Activated naive CD4-positive, alpha-beta T cell treated with anti-CD3 and anti-CD28 coated beads, Interleukin-2, amount 10 ng/mL, durations not matched to agents 7 days and 5 days (primary cell): ENCODE measurements at places on chromosomes 5 and 9.

- DNase-seq: no peak
These were observed 126.5 kb downstream of the MYO10 start for GRCh38 chr5:16809395-16810207.

GRCh38 chr9:13278368-13279246 lies 885 bp downstream of the MPDZ start:
- DNase-seq: no peak

- peak; percentile 43 for DNase-seq
These were observed at the start of gene PTGR1 for GRCh38 chr9:111599092-111599954. Gene PTGR1 (minus strand): TSS chr9:111599647. CDS start chr9:111597422, 2,225 bp downstream.

GRCh38 chr9:2082772-2083171 lies 67.6 kb downstream of the SMARCA2 start:
- no peak for DNase-seq

DNA sequence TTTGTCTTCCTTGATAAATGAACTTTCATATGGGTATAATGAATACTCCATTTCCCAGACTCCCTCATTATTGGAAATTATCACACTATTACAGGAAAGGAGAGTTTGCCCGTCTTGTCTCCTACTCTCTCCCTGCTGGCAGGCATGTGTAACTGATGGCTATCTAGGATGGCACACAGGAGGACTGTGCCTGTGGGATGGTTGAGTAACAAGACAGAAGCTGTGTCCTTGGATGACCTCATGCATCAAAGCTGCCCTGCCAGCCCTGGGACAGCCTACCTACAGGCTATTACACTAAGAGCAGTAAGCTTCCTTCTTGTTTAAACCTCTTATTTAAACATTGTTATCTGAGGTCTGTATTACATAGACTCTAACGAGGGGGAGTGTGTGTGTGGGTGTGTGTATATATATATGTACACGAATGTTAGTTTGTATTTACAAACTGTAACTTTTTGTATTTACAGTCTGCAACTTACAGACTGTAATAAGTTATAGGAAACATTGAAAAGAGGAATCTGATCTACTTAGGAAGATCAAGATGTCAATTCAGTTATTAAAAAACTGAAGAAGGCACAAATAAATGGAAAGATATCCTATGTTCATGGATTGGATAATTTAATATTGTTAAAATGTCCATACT lies 247.6 kb upstream of the ACO1 start:
- DNase-seq: no peak

GRCh38 chr9:33311953-33312352 lies 21.6 kb downstream of the NFX1 start:
- DNase-seq: no peak

- no peak for DNase-seq
These were observed 65.8 kb downstream of the NDUFAF2 start for GRCh38 chr5:61010467-61011454.

- DNase-seq: no peak
These were observed 160.8 kb downstream of the CEMIP2 start for GRCh38 chr9:71607461-71607881.

DNA sequence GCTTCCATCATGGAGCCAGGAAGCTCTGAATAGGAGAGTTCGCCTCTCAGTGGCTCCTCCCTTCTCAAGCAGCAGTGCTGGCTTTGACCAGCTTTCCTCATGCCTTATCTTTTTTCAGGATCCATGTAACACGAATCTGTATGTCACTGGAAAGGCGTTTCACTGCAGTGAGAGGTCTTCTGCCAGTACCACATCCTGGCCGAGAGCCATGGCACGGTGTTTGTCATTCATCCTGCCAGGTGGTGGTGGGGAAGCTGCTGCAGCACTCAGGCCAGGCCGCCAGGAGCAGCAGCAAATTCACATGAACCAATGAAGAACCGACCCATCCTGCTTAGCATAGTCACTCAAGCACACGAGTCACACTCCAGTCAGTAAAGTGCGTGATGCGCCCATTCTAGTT lies 179.0 kb downstream of the FANCC start:
- no peak for DNase-seq

- DNase-seq: no peak
These were observed 235.0 kb downstream of the GOLPH3 start for GRCh38 chr5:31939151-31939550.

- no peak for DNase-seq
These were observed 206.7 kb downstream of the ARRDC3 start for GRCh38 chr5:91176288-91177016.

- no peak for DNase-seq
These were observed 375.0 kb upstream of the CCNH start for GRCh38 chr5:87787625-87788256.

GRCh38 chr9:15219546-15219945 lies 87.5 kb downstream of the TTC39B start:
- DNase-seq: no peak

DNA sequence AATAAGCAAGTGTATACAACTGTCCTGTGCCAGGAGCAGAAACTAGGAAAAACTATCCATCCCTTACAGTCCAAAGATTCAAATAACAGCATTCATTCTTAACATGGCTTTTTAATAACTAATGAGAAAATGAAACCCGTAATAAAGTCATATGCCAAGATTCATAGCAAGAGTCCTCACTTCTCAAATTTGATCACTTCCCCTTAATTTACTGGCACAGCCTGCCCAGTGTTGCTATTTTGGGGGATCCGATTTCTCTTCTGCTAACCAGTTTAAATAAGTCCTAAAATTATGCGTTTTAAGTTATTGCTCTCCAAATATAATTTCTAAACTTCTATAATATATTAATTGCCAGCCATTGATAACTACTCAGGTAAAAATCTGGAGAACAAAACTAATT lies 177.0 kb upstream of the PTGER4 start:
- DNase-seq: no peak

DNA sequence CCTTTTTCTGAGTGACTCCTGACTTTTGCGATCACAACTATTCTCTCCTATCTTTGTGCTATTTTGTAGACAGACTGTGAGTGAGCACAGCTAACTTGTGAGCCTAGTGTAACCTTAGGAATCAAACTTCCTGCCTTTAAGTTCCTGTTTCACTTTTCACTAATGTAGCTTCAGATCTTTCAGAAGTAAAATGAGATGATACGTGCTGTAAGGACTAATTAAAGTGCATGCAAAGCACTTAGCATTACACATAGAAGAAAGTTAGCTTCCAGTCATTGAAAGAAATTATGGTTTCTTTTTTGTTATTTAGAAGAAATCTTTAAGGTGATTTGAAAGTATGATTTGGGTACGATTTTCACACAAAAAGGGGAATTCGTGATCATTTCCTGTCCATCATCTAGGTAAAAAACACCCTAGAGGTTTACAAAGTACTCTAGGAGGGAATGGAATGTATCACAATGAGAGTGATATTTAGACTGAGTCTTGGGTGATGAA lies 122.7 kb downstream of the ST8SIA4 start:
- no peak for DNase-seq

DNA sequence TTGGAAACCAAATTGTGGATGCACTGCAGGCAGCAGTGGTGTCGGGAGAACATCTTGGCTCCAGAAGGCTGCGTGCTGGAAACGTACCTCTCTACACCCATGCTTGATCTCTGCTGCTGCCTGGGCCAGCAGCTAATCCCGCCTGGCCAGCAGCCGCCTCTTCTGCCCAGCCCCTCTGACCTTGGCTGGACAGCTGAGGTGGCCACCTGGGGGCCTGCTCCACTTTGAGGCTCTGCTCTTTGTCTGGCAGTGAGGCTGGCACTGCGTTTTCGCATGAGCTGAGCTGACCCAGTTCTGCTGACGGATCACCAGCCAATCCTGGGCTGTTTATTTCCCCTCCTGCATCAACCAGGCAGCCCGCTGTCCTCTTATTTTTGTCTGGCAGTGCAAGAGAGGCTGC lies 154.9 kb downstream of the TENT4A start:
- DNase-seq: no peak

- no peak for DNase-seq
These were observed 69.3 kb downstream of the MACIR start for GRCh38 chr5:103327893-103328292.

DNA sequence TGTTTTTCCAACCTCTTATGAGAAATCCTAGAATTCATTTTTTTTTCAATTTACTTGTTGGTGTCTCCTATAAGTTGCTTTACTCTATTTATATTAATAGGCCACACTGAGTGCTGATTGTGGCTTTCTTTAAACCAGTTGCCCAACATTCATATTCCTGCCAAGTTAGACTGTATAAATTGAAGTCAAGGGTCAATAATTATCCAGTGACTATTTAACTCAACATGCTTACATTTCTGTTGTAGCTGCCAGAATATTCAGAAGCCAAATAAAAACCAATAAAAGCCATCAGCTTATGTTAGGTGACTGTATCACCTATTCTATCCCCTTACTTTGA lies 169.0 kb downstream of the PTPRD start:
- no peak for DNase-seq

DNA sequence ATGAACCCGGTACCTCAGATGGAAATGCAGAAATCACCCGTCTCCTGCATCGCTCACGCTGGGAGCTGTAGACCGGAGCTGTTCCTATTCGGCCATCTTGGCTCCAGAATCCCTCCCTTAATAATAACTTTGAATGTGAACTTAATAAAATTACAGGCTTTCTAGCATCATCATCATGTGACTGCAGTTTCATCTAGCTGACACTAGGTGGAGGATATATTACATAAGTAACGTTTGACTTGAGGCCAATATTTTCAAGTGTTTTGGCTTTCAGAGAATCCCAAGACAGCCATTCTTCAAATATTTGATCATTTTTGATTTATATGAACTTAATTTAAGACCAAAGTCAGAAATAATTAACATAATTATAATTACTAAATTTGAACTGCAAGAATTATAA lies 474.9 kb upstream of the CDH10 start:
- no peak for DNase-seq

DNA sequence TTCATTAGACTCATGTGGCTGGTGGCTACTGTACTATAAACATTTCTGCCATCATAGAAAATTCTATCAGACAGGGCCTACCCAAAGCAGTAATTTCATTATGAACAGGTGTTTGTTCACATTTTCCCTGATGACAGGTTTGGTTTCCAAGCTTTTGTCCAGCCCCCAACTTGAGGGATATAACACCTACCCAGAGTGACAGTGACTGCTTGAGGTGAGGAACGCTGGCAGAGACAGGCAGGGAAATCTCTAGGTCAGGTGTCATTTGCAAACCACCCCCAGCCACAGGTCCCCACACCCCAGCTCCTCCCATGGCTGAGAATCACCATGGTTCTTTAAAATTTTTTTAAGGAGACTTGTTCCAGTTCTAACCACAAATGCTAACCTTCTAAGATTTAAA lies 25.5 kb downstream of the GOLM1 start:
- no peak for DNase-seq

DNA sequence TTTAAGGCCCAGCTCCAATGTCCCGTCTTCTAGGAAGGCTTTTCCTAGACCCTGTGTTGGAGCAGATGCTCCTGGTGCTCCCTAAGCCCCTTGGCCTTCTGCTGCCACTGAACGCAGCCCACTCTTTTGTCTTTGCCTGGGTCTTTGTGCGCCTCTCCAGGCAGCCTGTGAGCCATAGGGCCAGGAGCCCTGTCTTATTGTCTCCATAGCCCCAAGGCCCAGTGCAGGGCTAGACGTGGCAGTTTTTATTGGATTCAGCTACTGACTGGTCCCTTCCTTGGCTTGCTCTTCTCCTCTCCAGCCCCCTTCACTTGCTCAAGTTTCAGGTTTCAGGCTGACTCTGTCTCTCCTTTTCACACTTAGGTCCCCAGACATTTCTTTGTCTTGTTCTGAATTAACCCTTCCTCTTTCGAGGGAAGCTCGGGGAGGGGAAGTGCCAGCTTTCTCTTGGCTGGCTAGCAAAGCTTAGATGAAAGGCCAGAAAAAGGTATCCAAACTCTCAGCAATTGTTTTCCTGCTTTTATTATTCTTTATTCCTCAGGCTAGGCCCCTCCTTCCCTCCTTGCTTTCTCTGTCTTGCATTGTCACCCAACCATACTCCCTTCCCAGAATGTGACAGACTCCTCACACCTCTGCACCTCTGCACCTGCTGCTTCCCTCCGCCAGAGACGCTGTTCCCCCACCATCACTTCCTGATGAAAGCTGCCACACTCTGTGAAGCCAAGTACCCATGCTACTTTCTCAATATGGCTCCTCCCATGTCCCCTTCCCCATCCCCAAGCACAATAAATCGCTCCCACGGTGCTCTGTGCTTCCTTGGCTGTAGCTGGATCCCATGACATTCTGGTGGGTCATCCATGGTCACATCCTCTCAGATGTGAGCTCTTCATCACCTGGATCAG lies 101.6 kb upstream of the CPEB4 start:
- no peak for DNase-seq

- no peak for DNase-seq
These were observed 11.5 kb downstream of the SQSTM1 start for GRCh38 chr5:179832039-179832745.

DNA sequence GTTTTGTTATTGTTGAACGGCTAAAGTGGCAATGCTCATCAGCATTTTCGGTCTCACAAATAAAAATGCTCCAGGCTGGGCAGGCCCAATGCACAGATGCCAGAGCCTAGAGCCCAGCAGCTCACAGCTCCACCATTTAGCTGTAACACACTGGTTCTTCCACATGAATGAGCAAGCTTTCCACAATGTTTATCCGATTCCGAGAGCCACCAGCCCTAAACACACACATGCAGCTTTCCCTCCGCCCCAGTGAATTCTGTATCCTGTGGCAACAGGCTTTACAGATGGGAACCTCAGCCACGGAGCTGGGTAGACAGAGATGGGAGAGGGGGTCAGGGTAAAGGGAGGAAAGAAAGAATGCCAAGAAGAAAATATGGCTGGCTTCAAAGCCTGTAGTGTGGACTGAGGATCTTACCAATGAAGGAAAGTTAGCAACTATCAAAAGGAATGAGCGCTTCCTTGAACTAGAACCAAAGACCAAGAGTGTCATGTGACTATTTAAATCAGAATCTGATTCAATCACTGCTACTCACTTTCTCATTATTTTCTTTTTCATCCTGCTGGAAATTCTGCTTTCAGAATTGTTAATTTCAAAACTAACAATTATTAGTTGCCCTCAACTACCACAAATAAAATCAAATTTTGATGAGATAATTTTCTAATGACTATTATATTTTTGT lies 77.1 kb downstream of the MRPS27 start:
- DNase-seq: no peak

GRCh38 chr5:66415208-66415607 lies 181.0 kb upstream of the MAST4 start:
- no peak for DNase-seq

- no peak for DNase-seq
These were observed 459.5 kb upstream of the WWC1 start for GRCh38 chr5:167831754-167832504.

GRCh38 chr5:28903643-28904042 lies 1865.3 kb upstream of the CDH9 start:
- DNase-seq: no peak

- no peak for DNase-seq
These were observed 16.6 kb downstream of the SQSTM1 start for GRCh38 chr5:179837076-179838011.

GRCh38 chr5:21791304-21791703 lies 1061.8 kb downstream of the CDH12 start:
- DNase-seq: no peak

- DNase-seq: no peak
These were observed 113.6 kb upstream of the FER start for GRCh38 chr5:108634010-108634616.
